AG04450 (cell line): ENCODE measurements at places on chromosomes 5 and 9.

GRCh38 chr5:114957384-114957783 is 212.3 kb downstream of the TRIM36 start:
- DNase-seq: no peak

DNA sequence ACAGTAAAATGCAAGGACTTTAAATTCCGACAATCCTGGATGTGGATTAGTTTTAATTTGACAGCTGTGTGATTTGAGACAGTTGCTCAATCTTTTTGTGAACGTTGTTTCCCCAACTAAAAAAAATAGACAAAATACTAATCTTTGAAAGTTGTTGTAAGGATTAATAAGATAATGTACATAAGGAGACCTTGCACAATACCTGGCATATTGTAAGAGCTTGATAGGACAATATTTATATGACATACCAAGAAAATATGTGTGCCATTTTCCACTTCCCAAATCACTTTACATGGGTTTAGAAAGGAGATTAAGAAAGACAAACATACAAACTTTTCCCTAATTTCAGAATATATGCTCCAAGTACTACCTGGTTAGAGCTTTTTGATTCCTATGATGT is 25.3 kb downstream of the ARRDC3 start:
- no peak for DNase-seq

GRCh38 chr5:150082889-150083288 is 3.5 kb downstream of the CSF1R start:
- no peak for DNase-seq

GRCh38 chr5:64742821-64743220 is 25.7 kb downstream of the SREK1IP1 start:
- DNase-seq: no peak

DNA sequence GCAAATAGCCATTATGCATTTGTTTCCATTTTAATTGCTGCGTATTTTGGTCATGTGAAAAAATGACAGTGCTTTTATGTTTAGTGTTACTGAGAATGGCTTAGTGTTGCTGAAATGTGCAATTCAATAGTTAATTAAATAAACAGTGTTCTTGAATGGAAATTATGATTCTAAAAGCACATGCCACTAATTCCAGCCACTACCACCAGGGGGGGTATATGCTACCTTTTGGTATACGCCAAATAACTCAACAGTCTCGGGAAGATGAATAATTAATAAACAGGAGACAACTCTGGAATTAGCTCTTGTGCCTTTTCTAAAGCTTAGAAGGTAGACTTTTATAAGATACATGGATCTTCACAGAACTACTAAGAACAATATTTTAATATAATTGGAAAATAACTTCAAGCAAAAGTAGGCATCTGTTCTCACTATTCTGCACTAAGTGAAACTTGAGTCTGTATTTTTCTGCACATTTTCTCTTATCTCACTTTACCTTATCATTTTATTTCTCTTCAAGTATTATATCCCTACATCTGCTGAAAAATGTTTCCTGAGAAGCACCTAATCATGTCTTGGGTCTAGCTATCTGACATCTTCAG is 83.5 kb upstream of the MINAR2 start:
- peak; percentile 18 for DNase-seq

DNA sequence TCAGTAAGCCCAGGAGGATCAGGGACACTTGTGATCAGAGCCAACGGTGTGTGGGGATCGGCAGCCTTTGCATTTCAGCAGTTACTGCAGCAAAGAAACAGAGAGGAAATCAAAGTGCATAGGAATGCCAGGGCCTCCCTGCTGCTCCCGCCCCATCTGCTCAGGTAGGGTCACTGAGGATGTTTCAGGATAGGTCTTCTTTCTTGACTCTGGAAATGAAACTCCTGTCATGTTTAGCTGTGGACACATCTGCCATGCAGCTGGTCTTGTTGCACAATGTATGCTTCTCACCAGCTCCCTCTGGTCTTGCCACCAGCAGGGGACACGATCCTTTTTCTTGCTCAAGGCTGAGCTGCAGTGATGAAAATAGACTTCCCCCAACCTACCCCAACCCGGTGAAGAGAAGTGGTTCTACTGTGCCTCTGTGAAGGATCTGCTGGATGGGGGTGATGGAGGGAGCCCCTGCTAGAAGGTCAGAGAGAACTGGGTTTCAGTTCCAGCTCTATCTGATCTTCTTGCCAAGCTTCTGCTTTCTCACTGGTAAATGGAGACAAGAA is 185.2 kb upstream of the KLF4 start:
- DNase-seq: no peak

DNA sequence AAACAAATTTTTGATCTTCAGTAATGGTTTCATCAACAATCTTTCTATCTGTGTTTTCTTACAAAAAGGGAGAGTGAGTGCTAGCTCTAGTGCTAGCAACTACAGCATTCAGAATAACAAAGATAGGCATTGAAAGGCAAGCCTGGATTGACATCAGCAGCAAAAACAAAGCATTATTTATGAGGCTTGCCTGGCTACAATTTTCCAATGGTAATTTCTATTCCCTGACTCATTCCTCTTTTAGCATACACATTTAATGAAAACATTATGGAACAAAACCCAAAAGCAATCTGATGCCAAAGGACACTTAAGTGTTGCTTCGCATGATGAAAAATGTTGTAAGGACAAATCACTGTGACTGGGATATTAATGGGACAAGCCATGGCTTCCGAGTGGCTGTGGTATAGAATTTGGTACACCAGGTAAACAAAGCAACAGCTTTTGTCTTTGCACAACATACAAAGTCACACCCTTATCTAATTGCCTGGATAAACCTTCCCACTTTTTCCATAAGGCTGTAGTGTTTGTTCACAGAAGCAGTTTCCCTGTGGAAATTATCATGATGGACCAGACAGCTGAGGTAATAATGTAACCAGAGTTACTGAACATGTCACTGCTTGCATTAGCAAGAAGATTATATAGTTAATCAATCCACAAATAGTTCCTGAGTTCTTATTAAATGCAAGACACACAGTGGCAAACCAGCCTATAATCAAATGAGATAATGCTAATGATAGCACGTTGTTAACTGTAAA is 179.8 kb upstream of the EDIL3 start:
- peak; percentile 6 for DNase-seq
